Colonic mucosa (tissue), 4 donors: ENCODE measurements at places on chromosomes 6 and 20. TPM values are rescaled to one million over a fixed set of nuclear protein-coding genes. Genes with fewer than 3 reads are reported as not detected.

- no peak for DNase-seq
Measured at GRCh38 chr6:841569-841968, 148.6 kb upstream of the EXOC2 start.

GRCh38 chr6:53493635-53494025 lies 51.3 kb downstream of the GCLC start:
- DNase-seq = no peak

The LRRN4 gene
- total RNA-seq = not detected

- no peak for DNase-seq
Measured at GRCh38 chr6:125839879-125840278, 49.1 kb downstream of the NCOA7 start.

- DNase-seq = no peak
Measured at GRCh38 chr6:165637586-165637985, 25.5 kb downstream of the PDE10A start.
